ENCODE measurements at places on chromosomes 11 and 22.

GRCh38 chr22:30445438-30446145 lies 20.0 kb downstream of the MTFP1 start:
- DNase-seq: no peak

DNA sequence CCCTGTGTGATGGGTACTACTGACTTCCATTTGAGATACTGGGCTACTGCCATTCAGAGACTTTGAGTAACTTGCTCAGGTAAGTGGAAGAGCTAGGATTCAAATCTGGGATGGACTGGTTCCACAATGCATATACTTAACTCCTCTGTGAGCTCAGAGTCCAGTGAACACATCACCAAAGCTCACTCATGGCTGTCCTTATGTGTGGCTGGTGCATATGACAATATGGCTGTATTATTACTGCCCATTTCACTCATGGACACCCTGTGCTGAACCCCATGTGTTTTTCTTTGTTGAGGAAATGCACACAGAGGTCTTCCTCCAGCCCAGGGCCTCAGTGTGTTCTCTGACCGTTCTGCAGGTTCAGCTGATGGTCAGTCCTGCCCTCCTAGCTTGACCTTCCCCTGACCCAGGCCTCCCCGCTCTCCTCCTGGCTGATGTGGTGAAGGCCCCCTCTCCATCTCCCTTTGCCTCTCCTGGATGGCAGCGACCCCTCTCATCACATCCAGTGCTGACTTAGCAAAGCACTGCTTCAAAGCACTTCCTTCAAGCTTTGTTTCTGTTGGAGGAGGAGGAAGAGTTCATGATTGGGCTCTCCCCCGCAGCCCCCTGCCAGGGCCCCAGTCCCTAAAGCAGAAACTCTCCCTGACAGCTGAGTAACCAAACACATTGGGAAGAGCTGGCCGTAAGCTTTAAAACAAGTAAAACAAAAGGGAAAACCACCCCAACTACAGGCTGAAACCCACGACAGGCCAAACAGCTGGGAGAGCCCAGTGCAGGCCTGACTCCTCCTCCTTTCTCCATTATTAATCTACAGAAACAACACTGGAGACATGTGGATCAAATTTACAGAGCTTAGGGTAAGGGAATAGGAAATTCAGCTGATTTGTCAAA lies 101.2 kb downstream of the NAT10 start:
- DNase-seq: no peak

DNA sequence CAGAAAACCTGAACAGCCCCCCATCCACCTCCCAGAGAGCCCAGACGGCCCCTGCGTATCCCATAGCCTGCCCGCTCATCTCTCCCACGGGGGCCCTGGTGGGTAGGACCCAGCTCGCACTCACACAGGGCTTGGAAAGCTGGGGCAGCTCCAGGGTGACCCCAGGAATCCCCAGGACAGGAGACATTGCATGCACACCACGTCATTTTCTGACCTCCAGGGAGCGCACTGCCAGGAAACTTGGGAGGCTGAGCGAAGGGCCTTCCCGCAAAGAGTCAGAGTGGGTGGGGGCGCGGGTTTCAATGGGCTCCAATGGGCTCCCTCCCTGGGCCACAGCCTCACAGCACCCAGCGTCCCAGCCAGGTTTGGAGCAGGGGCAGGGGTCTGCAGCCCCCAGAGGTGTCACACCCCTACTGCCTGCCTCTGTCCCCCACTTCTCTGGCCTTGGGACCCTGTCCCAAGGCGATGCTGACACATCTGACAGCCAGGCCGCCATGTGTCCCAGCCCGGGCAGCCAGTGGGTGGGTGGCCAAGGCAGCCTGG lies 8.2 kb upstream of the SYT8 start:
- DNase-seq: no peak

DNA sequence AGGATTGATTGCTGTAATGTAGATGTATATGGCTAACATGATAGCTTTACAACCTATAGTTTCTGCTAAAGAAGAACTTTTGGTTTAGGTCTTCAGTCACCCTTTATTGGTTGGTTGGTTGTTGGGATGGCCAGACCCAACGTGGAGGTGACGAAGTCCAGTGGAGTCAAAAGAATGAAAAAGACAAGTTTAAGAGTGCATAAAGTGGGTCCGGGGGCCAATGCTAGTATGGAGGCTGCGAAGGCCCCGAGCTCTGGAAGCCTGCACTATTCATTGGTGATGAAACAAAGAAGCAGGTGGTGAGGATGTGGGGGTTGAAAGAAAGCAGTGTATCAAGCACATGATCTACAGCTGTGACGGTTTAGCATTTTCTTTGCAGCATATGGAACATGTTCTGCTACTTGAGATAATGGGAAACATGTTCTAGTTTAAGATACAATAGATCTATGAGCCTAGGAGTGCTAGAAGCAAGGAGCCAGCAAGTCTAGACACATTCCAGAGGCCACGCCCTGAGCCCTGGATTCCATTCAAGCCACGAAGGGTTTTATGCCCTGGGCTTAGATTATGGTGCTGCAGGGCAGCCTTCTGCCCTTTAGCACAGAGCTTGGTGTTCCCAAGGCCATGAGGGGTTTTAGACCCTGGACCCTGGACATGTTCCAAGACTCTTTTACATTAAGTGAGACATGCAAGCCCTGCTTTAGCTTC lies 6.3 kb downstream of the TCP11L1 start:
- DNase-seq: no peak

- peak; percentile 86 for DNase-seq
Observed at GRCh38 chr22:41285441-41285819, 557 bp downstream of the RANGAP1 start.

GRCh38 chr11:61162092-61162941 lies 1.1 kb upstream of the VPS37C start:
- no peak for DNase-seq

DNA sequence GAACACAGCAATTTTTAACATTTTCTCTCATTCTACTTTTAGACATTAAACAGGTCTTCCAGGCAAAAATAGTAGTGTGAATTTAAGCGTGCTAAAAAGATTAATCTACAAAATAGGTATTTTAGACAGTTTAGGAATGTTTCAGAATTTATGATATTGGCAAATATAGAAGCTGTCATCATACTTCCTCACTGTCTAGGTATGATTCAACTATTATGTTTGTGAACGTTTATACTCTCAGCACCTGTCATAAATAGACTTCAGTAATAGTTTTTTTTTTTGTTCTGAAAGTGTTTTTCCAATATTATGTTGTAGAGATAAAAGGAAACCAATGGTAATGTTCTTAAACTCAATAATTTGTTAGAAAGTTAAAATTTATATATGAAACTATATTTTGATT lies 103.0 kb downstream of the ARHGAP42 start:
- DNase-seq: no peak

GRCh38 chr11:69393865-69394233 lies 87.6 kb upstream of the LINC01488 start:
- DNase-seq: no peak

DNA sequence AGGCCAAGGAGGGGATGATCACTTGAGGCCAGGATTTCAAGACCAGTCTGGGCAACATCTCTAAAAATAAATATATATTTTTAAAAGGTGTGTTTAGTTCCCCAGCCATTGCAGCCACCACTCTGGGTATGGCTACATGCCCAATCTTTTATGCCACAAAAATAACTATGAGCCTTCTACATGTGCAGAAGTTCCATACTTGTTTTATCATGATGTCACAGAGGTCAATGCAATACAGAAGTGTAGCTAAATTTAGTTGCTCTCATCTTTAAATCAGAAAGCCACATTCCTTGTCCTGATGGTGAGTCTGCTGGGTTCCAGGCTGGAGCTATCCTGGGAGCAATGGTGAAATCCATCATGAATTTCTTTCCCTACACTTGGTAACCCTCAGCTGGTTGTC lies 436.3 kb downstream of the DYNC2H1 start:
- DNase-seq: no peak

DNA sequence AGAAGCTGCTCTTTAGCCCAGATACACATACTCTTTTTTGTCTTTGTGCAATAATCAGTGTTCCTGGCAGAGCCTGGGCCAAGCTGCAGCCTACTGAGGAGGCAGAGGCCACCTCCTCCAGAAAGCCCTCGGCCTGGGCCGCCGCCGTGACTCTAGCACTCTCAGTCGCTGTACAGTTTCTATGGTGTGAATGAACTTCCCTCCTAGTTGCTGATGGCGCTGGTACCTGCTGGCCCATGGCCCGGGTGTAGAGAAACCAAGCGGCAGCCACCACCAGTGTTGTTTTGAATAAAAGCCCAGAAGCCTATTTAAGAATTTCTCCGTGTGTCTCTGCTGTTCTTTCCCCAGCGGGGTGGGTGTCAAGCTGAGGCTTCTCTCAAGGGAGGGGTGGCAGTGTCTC lies 118.9 kb downstream of the CACNA1I start:
- DNase-seq: no peak

DNA sequence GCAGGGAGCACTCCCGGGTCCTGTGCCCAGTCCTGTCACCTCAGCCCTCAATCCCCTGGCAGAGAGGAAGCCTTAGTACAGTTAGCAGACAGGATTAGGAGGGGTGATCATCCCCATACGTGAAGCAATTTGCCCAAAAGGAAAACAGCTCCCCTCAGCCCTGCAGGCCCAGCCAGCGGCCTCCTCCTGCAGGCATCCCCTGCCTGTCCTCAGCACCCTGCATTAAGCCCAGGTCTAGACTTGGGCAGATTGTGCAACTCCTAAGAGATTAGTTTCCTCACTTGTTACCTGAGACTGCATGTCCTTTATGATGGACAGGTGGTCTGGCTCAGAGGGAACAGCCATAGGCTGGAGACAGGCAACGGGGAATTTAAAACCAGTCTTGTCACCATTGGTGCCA lies 95.5 kb upstream of the TMEM45B start:
- no peak for DNase-seq

DNA sequence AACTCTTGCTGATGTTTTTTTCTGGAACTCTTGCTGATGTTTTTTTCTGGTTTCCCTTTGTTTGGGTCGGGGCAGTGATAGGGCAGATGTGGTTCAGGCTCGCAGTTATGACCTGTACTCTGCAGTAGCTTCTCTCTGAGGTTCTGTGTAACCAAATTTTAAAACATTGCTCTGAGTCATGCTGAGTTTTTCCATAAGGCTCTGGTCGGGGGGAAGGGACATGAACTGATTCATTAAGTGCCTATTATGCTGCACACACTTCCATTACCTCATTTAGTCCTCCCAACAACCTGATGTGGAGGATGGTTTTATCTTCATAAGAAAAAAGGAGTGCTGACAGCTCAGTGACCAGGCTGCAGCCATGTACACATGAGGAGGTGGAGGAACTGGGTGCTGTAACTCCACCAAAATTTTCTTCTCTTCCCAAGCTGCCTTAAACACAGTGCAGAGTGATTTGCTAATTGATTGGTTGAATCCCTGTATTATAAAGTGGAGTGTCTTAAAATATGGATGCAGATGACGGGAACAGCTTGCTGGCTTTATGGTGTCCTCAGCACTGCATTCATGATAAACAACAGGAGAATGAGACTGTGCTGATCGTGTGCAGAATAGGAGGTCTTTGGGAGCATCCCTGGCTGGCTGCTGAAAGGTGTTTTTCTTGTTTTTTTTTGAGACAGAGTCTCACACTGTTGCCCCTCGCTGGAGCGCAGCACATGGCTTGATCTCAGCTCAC lies 19.1 kb downstream of the TNRC6B start:
- no peak for DNase-seq

- DNase-seq: no peak
Observed at GRCh38 chr22:26756675-26757293, 99.4 kb downstream of the MIAT start.

DNA sequence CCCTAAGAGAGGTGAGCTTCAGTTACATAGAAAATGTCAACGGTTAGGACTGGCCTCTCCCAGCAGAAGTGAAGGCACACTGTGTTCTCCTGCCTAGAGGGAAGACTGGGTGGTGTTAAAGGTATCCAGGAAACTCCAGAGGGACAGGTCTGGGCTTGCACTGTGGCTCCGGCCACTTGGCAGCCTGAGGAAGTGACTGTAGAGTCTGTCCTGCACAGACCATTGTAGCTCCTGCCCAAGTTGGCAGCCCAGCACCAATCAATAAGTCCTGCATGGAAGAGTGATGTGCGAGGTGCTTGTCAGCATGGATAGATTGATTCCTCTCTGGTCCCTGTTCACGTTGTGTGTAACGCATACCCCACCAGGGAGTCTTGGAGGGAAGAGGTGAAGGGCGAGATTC lies 284.8 kb downstream of the TENM4 start:
- no peak for DNase-seq

- no peak for DNase-seq
Observed at GRCh38 chr11:117876341-117877119, at the start of gene FXYD6. Gene FXYD6 (minus strand): TSS chr11:117876658. CDS start chr11:117842776, 33,882 bp downstream.

- no peak for DNase-seq
Observed at GRCh38 chr11:79417069-79417920, 23.5 kb downstream of the TENM4 start.

- no peak for DNase-seq
Observed at GRCh38 chr11:73244589-73245240, 26.6 kb downstream of the P2RY2 start.

DNA sequence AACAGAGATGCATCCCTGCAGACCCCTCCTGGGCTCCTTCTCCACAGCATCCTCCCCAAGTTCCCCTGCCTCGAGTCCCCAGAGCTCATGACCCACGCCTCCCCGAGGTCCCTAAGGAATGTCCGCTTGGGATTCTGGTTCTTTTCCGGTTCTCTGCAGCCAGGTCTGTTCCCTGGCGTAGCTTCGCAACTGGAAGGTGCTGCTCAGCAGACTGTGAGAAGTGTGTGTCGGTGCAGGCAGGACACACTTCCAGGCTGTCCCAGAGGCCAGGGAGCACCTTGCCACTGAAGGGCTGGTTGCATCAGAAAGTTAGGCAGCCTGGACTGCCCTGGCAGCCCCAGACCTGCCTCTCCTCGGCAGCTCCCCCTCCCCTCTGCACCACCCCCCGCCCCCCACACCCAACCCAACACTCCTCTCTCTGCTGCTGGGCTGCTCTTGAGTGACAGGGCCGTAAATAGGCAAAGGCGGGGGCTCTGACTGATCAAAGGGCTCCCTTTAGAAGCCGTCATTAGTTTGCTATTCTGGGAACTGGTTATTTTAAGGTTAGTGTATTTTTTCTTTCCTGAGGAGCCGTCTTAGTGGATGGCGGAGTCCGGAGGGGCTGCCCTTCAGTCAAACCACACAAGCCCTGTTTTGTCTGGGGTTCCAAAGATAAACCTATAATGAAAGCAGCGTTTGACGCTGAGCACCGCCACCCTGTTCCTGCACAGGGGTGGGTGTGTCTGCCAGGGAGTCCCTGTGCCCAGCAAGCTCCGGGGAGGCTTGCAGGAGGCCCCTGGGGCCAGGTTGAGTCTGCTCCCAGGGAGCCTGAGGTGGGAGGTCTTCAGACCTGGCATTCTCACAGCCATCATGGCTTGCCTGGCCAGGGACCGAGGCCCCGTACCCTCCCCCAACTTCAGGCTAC lies 88.6 kb upstream of the KCNQ1OT1 start:
- DNase-seq: no peak

Data from T follicular helper cell (primary cell).